Thymus (tissue), 14 donors: ENCODE measurements at places on chromosomes 3 and 15.

- H3K4me3 ChIP-seq: peak within 1 kb of the TSS; percentile 61
- peaks cover 37% of the 10 kb centered on the region for H3K4me1 ChIP-seq
- no peak for DNase-seq
- H3K27me3 ChIP-seq: no peaks in the 10 kb centered on the region
Measured at GRCh38 chr3:119293871-119294695, at the start of gene ARHGAP31. Gene ARHGAP31 (plus strand): TSS chr3:119294383. CDS start chr3:119294905, 522 bp downstream.

GRCh38 chr3:133369068-133369440, 30.8 kb upstream of the BFSP2 start:
- no peaks in the 10 kb centered on the region for H3K36me3 ChIP-seq
- H3K4me3 ChIP-seq: no peak overlapping the region
- no peaks in the 10 kb centered on the region for H3K4me1 ChIP-seq
- no peaks in the 10 kb centered on the region for H3K27me3 ChIP-seq

DNA sequence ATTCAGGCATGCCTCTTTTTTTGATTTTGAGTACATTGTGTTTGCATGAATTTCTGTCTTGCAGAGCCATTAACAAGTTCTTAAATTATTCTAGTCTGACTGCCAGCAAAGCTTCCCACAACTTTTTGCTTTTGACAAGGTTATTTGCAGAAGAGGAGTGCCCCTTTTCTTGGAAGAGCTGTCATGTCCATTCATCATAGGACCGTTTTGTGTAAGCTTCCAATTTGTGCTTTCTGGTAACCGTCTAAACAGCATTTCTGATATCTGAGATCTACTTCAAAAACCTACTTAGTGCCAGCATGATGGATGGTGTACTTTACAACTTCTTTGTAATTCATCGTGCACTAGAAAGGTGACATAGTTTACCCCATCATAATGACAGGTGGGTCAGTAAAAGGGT, 379.7 kb downstream of the NAALADL2 start:
- H3K27ac ChIP-seq: no peak overlapping the region
- H3K27me3 ChIP-seq: no peaks in the 10 kb centered on the region
- H3K4me1 ChIP-seq: no peaks in the 10 kb centered on the region
- H3K36me3 ChIP-seq: no peaks in the 10 kb centered on the region

- no peak overlapping the region for H3K4me3 ChIP-seq
- no peaks in the 10 kb centered on the region for H3K36me3 ChIP-seq
- no peak overlapping the region for H3K27ac ChIP-seq
- no peaks in the 10 kb centered on the region for H3K4me1 ChIP-seq
Measured at GRCh38 chr15:77870195-77871065, 207.1 kb downstream of the TBC1D2B start.

GRCh38 chr15:66138892-66139590, 114.5 kb downstream of the MEGF11 start:
- no peaks in the 10 kb centered on the region for H3K27me3 ChIP-seq
- no peak overlapping the region for H3K27ac ChIP-seq
- H3K36me3 ChIP-seq: no peaks in the 10 kb centered on the region

- H3K27me3 ChIP-seq: no peaks in the 10 kb centered on the region
- peak; percentile 50 for DNase-seq
- H3K4me3 ChIP-seq: no peak overlapping the region
- peaks cover 3% of the 10 kb centered on the region for H3K4me1 ChIP-seq
- no peaks in the 10 kb centered on the region for H3K36me3 ChIP-seq
Measured at GRCh38 chr3:172673210-172673679, 37.6 kb downstream of the NCEH1 start.

GRCh38 chr15:73885954-73886700, 12.8 kb downstream of the TBC1D21 start:
- H3K27ac ChIP-seq: no peak overlapping the region
- no peak overlapping the region for H3K4me3 ChIP-seq
- H3K36me3 ChIP-seq: no peaks in the 10 kb centered on the region
- DNase-seq: no peak

GRCh38 chr3:126446791-126447190, 28.9 kb downstream of the ZXDC start:
- H3K27ac ChIP-seq: no peak overlapping the region
- no peaks in the 10 kb centered on the region for H3K27me3 ChIP-seq
- H3K4me3 ChIP-seq: no peak overlapping the region
- peaks cover 53% of the 10 kb centered on the region for H3K36me3 ChIP-seq
- no peak for DNase-seq
- no peaks in the 10 kb centered on the region for H3K4me1 ChIP-seq
